Pancreas (tissue), 10 donors: ENCODE measurements at places on chromosomes 1 and 21. TPM values are rescaled to one million over a fixed set of nuclear protein-coding genes. Genes with fewer than 3 reads are reported as not detected.

GRCh38 chr1:28954126-28954726, 39.9 kb downstream of the EPB41 start:
- DNase-seq: no peak
- H3K27me3 ChIP-seq: no peaks in the 10 kb centered on the region
- no peaks in the 10 kb centered on the region for H3K4me1 ChIP-seq
- no peak overlapping the region for H3K27ac ChIP-seq
- no peaks in the 10 kb centered on the region for H3K36me3 ChIP-seq

PGLYRP3 gene
- not detected for polyA plus RNA-seq

NR0B2 gene
- 20.9 TPM for polyA plus RNA-seq

GRCh38 chr1:220318673-220319072, 46.4 kb upstream of the RAB3GAP2 start:
- no peaks in the 10 kb centered on the region for H3K36me3 ChIP-seq
- no peak overlapping the region for H3K27ac ChIP-seq
- no peak for DNase-seq
- no peak overlapping the region for H3K4me3 ChIP-seq
- H3K27me3 ChIP-seq: no peaks in the 10 kb centered on the region

GRCh38 chr1:79285667-79286066, 279.1 kb upstream of the ADGRL4 start:
- H3K4me3 ChIP-seq: no peak overlapping the region
- H3K27ac ChIP-seq: no peak overlapping the region
- H3K4me1 ChIP-seq: no peaks in the 10 kb centered on the region

ATP6V1G3 gene
- polyA plus RNA-seq: not detected

GRCh38 chr1:11858968-11859871, 475 bp upstream of the NPPB start:
- no peaks in the 10 kb centered on the region for H3K4me1 ChIP-seq
- H3K27me3 ChIP-seq: no peaks in the 10 kb centered on the region
- DNase-seq: peak; percentile 90
- peak overlapping the region; percentile 13 for H3K4me3 ChIP-seq

DNA sequence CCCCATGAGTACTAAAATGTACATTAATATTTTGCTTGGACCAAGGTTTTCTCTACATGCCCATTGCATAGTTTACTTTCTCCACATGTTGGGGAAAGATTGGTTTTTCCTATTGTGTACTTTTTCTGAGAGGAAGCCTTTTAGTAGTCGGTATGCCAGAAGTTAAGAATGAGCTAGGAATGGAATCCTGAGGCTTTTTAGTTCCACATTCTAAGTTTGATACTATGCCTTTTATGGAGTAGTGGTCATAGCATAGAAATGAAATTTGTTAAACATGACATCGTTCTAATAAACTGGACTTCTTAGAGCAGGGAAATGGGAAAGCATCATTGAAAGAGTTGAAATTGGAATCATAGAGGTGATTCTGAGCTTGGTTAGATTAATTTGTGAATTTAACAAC, 64.3 kb downstream of the BCL9 start:
- no peaks in the 10 kb centered on the region for H3K4me1 ChIP-seq
- no peaks in the 10 kb centered on the region for H3K27me3 ChIP-seq
- DNase-seq: no peak
- H3K36me3 ChIP-seq: no peaks in the 10 kb centered on the region
- H3K27ac ChIP-seq: no peak overlapping the region

GRCh38 chr1:160548960-160549664, 26.1 kb upstream of the SLAMF6 start:
- DNase-seq: no peak
- peaks cover 3% of the 10 kb centered on the region for H3K36me3 ChIP-seq
- no peak overlapping the region for H3K4me3 ChIP-seq

- peaks cover 3% of the 10 kb centered on the region for H3K4me1 ChIP-seq
- no peak overlapping the region for H3K27ac ChIP-seq
- H3K4me3 ChIP-seq: no peak overlapping the region
- peak; percentile 56 for DNase-seq
- no peaks in the 10 kb centered on the region for H3K36me3 ChIP-seq
- H3K27me3 ChIP-seq: no peaks in the 10 kb centered on the region
These were observed 7.4 kb upstream of the PRDM16 start for GRCh38 chr1:3061566-3061965.

GRCh38 chr1:37656881-37657280, 22.2 kb upstream of the RSPO1 start:
- H3K4me1 ChIP-seq: no peaks in the 10 kb centered on the region
- H3K27ac ChIP-seq: no peak overlapping the region
- H3K27me3 ChIP-seq: no peaks in the 10 kb centered on the region
- no peak overlapping the region for H3K4me3 ChIP-seq
- H3K36me3 ChIP-seq: no peaks in the 10 kb centered on the region

LTN1 gene
- polyA plus RNA-seq: 4.4 TPM

DNA sequence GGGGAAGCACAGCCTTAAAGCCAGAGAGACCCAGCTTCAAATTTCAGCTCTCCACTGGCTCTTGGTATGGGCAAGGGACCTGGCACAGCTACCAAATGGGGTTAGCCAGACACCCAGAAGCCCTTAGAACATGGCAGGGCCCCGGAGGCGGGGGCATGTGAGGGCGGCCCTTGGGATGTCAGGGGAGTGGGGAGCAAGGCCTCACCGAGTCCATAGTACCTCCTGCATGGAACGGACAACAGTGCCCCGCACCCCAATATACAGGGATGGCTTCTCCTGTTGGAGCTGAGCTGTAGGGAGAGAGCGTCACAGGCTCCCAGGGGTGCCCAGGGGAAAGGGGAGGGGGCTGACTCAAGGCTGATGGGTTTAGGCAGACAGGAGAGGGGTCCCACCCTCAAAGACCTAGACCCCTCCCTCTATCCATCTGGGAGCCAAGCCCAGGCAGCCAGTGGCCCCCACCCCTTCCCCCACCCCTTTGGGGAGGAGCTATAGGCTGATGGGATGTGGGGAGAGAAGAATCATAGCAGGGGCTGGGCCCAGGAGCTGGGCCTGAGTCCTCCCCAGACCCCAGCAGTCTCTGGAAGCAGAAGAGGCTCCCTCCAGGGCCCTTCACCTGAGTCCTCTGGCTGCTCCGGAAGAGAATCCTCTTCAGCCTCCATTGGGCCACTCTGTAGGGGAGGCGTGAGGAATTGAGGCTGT, 16.5 kb downstream of the SPOCD1 start:
- H3K27me3 ChIP-seq: no peaks in the 10 kb centered on the region
- H3K27ac ChIP-seq: no peak overlapping the region
- H3K4me3 ChIP-seq: no peak overlapping the region

DNA sequence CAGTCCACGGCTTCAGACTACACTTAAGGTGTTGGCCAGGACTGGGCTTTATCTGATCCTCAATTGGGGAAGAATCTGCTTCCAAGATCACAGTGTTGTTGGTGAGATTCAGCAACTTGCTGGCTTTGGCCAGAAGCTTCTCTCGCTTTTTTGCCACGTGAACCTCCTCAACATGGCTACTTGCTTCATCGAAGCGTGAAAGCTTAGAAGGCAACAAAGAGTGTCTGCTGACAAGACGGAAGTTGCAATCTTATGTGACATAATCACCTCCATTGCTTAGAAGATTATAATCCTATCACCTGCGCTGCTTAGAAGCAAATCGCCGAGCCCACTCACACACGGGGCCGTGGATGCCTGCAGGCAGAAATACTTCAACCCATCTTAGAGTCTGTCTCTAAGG, 10.4 kb upstream of the ITPKB start:
- H3K4me1 ChIP-seq: no peaks in the 10 kb centered on the region
- H3K27ac ChIP-seq: no peak overlapping the region
- DNase-seq: no peak

DNA sequence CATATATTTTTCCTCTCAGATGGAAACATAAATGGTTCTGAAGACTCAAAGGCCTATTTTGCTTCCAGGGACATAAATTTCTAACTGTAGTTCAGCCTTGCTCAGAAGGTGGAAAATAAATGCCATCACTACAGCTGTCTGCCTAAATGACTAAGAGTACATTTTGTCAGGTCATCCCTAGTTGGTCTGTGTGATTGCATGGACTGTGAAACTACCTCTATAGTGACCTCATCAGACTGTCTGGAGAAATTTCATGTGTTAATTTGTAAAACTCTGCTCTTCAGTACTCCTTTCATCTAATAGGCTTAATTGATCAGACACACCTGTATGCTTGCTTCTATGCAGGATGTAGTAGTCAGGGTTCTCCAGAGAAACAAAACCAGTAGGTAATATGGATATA, 886.9 kb downstream of the AMY1C start:
- H3K27me3 ChIP-seq: no peaks in the 10 kb centered on the region
- no peak for DNase-seq
- no peak overlapping the region for H3K27ac ChIP-seq
- H3K4me3 ChIP-seq: no peak overlapping the region

DNA sequence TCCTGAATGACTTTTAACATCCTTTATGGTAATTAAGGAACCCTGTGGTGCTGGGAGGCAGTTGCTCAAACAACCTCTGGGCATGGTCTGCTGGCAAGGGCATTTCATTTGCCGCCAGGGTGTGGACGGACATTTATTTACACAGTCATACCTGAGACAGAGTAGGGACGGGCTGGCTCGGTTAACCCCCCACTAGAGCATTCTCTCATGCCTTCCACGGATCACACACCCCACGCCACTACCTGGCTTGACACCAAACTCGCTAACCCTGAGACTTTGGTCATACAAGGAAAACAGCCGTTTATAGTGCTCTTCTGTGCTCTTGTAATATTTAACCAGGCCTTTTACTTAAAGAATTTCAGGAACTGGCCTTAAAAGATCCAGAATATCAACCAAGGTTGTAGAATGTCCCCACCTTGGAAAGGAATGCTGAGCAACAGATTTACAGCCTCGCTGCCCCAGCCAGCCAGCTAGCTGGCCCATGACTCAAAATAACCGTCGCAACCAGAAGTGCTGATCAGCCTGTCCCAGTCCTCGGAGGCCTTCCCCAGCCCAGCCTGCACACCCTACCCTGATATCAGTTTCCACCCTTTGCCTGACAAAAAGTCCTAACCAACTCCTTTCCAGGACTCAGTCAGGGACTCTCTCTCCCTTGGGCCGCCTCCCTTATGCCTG, 6.5 kb upstream of the PDXK start:
- no peaks in the 10 kb centered on the region for H3K4me1 ChIP-seq
- no peak overlapping the region for H3K4me3 ChIP-seq
- H3K36me3 ChIP-seq: no peaks in the 10 kb centered on the region
- peak; percentile 63 for DNase-seq
- H3K27me3 ChIP-seq: no peaks in the 10 kb centered on the region

- peaks cover 15% of the 10 kb centered on the region for H3K36me3 ChIP-seq
- H3K4me3 ChIP-seq: no peak overlapping the region
- H3K27me3 ChIP-seq: no peaks in the 10 kb centered on the region
- H3K27ac ChIP-seq: peak overlapping the region; percentile 89
- peaks cover 54% of the 10 kb centered on the region for H3K4me1 ChIP-seq
These were observed 4.6 kb downstream of the TMEM63A start for GRCh38 chr1:225877580-225877979.

DNA sequence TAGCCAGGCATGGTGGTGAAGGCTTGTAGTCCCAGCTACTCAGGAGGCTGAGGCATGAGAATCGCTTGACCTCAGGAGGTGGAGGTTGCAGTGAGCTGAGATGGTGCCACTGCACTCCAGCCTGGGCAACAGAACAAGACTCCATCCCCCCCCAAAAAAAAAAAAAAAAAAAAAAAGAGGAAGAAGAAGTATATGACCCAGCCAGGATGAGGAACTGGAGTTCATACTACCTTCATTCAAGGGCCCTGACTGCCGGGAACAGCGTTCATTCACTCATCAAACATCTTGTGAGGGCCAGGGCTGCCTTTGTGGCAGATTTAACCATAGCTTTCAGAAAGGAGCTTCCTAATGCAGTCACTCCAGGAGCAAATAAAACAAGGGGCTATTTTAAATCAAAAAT, 127.6 kb downstream of the MRPS6 start:
- DNase-seq: no peak
- H3K4me1 ChIP-seq: no peaks in the 10 kb centered on the region
- H3K27me3 ChIP-seq: no peaks in the 10 kb centered on the region
- H3K36me3 ChIP-seq: no peaks in the 10 kb centered on the region

COL11A1 gene
- polyA plus RNA-seq: 0.52 TPM

DNA sequence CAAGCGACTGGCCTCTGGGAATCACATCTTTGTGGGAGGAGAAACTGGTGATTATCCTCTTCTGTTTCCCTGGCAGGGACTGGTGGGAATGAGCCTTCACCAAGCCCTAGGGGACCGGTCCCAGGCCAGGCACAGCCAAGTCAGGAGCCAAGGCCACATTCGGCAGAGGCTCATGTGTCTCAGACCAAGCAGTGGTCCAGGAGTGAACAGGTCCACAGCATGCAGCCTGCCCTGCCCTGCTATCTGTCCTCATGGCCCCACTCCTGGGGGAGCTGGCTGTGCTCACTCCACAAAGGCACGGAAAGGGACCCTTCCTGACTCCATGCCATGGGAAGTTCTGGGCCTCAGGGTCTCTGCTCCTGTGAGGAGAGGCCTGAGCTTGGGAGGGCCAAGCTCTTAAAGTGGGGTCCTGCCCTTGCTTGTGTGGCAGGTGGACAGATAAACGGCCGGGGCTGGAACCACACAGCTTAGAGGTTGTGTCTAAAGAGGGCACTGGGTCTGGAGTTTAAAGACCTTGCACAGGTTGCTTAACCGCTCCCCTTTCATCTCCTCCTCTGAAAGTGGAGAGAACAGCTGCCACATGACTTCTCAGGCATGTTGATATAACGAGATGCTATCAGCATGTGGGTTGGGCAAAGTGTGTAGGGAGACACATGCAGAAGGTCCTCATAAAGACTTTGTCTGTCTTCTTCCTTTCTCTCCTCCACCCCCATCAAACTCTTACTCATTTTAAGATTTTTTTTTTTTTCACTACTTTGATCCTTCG, 57.5 kb downstream of the CASQ2 start:
- no peak overlapping the region for H3K27ac ChIP-seq
- H3K4me1 ChIP-seq: no peaks in the 10 kb centered on the region
- H3K4me3 ChIP-seq: no peak overlapping the region

DNA sequence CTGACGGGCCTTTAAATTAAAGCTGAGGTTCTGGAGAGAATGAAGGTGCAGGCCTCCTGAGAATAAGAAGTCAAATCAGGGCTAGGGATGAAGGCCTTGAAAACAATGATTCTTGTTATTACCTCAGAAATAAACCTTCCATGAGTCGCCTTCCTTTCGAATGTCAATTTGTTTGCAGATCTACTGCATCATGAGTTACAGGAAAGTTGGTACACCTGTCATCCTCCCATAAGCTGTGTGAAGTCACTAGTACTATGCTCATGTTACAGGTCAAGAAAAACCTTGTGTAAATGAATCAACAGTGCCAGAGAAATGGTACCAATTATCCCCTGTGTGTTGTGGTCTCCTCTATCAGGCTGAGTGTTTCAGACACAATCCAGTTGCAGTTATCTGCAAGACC, 281.2 kb upstream of the PLXNA2 start:
- no peaks in the 10 kb centered on the region for H3K27me3 ChIP-seq
- no peaks in the 10 kb centered on the region for H3K4me1 ChIP-seq
- H3K36me3 ChIP-seq: no peaks in the 10 kb centered on the region
- DNase-seq: no peak
- H3K4me3 ChIP-seq: no peak overlapping the region

PKP1 gene
- polyA plus RNA-seq: 0.12 TPM

DNA sequence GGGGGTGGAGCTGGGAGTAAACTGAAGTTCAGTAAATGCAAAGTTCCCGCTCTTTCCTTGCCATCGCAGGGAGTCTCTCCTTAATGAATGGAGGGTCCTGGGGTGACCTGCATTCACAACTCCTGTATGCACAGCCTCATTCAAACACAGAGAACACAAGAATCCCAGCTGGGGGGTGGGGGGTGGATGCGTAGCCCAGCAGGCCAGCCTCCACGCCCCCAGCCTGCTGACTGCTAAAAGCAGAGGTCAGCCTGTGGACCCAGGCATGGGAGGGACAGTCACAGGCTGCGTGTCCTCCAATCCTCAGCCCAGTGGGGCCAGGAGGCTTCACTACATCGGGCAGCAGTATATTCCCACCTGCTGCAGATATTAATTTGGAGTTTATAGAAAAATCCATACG, 263.1 kb downstream of the GRIK3 start:
- no peak overlapping the region for H3K4me3 ChIP-seq
- no peaks in the 10 kb centered on the region for H3K36me3 ChIP-seq
- no peaks in the 10 kb centered on the region for H3K27me3 ChIP-seq
- DNase-seq: no peak
- H3K4me1 ChIP-seq: no peaks in the 10 kb centered on the region
- H3K27ac ChIP-seq: no peak overlapping the region
